ENCODE measurements at places on chromosomes 16 and 17.
A peak's percentile ranks its signal among the peaks of the same experiment; 100 is the strongest.

DNA sequence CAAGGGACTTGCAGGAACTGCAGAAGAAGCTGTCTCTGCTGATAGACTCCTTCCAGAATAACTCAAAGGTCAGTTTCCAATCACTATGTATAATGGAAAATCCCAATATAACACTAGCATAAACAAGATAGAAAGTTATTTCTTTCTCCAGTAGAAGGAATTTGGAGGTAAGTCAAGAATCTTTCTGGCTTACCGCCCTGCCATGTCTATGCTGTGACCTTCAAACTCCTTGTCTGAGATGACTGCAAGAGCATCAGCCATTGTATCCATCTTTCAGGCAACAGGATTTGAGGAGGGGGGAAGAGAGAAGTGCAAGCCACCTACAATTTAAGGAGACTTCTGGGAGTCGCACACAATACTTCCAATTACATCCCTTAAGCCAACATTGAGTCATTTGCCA is 2.7 kb downstream of the LDAF1 start:
- DNase-seq = no peak

DNA sequence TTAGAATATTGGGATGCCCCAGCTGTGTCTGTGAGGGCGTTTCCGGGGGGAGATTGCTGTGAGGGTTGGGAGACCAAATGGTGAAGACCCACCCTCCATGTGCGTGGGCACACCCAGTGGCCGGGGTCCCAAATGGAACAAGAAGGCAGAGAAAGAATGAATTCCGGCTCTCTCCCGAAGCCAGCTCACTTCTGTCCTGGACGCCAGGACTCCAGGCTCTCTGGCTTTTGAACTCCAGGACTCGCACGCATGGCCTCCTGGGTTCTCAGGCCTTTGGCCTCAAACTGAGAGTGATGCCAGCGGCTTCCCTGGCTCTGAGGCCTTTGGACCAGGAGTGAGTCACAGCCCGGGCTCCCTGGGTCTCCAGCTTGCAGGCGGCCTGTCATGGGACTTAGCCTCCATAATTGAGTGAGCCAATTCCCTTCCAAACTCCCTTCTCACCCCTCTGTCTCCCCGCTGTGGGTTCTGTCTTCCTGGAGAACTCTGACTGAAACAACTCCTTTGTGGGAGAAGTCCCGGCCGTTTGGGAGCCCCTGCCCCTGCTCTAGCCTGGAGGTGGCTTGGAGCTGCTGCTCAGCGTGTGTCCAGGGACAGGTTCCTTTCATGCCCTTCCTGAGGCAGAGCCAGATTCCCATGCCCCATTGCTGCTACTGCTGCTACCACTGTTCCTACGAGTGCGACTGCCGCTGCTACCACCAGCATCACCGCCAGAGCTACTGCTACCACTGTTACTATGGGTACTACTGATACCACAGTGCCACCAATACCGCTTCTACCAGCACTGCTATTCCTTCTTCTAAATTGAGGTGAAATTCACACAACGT is 49.8 kb upstream of the CBX4 start:
- DNase-seq = no peak

DNA sequence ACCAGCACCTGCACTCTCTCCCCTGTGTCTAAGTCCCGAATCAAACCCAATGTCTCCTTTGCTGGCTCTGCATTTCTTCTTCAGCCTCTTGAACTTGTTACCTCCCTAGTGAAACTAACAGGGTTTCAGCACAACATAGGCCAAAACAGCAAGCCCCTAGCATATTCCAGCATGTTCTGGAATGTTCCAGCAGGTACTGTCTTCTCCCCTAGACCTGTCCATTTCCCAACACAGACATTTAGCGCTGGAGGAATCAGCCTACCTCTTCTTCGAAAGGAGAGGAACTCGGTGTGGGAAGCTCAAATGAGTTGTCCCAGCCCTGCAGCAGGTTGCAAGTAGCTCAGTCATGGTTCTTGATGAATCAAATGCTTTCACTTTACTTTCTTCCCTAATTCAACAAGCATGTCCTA is 47.1 kb downstream of the LITAF start:
- DNase-seq = no peak

- DNase-seq = no peak
Observed at GRCh38 chr17:69760562-69760961, 314.5 kb upstream of the KCNJ16 start.

GRCh38 chr16:66478733-66479511 is 51.8 kb downstream of the BEAN1 start:
- DNase-seq = peak; percentile 86

DNA sequence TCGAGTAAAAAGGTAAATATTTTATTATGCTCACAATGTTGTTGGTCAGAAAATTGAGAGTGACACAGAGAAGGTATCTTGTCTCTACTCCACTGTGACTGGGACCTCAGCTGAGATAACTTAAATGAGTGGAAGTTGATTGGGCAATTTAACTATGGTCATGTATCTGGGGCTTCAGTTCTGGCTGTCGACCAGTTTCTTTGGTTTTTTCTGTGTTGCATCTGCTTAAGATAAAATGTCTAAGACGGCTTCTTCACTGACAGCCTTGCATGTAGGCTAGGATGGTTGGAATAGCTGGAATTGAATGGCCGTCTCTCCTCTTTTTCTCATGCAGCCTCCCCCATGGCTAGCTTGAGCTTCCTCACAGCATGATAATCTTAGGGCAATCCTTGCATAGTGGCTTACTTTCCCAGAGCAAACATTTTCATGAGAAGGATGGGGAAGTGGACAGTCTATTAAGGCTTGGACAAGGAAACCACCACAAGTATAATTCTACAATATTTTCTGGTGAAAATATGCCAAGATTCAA is 433.7 kb downstream of the KIF2B start:
- DNase-seq = no peak

- no peak for DNase-seq
Observed at GRCh38 chr17:9259419-9259818, 238.1 kb downstream of the NTN1 start.

DNA sequence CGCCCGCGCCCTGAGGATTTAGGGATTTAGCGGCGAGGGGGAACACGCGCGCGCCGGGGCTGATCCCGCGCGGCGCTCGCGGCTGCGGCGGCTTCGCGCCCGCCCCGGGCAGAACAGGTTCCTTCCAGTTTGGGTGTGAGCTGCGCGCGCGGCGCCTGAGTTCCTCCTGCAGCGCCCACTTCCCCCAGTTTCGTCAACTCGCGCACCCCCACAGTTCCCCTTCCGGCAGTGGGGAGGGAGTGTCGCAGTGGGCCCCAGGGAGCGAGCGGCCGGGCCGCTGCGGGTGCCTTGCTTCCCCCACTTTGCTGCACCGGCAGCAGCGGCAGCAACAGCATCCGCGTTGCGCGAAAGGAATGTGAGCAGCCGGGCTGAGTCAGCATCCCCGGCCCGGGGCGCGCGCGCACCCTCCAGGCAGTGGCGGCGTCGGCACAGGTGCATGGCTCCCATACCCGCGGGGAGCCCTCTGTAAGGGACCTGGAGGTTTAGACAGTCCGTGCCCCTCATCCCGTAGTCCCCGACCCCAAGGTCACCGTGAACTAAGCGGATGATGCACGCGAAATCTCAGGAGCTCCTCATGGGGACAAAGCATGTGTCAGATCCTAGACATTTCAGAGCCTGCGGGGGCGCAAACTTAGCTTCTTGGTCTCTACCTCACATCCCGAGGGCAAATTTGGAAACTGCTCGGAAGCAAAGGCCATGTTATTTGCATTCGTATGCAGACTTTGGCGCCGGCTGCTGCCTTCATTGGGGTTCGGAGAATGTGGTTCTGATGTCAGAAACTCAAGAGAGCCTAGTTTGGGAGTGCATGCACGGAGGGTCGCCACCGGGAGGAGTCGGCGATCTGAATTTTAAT is 767 bp downstream of the ARSG start:
- DNase-seq = peak; percentile 95

GRCh38 chr17:79678091-79678735 is 52.5 kb upstream of the ENPP7 start:
- no peak for DNase-seq

DNA sequence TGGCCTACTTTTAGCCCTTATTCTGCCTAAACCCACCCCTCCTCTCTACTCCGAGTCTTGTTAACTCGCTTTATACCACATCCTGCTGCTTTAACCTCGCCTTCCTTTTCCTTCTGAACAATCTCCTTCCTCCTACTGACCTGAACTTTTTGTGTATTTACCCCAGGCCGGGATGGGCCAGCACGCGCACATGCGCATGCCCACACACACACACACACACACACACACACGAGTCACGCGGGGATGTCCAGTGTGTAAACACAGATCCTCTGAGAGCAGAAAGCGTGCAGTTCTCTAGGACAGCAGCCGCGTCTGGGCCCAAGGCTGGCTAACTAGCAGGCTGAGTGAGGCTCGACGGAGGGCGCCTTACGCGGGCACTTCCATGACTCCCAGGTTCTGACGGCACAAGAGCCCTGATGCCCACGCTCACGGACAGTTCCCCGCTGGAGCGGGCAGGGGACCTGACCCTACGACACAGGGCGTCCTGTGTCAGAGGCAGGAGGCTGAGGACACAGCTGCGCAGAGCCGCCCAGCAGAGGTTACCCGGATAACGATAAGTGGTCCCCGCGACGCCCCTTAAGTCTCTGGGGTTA is 610 bp downstream of the PIK3R5 start:
- DNase-seq = peak; percentile 65

DNA sequence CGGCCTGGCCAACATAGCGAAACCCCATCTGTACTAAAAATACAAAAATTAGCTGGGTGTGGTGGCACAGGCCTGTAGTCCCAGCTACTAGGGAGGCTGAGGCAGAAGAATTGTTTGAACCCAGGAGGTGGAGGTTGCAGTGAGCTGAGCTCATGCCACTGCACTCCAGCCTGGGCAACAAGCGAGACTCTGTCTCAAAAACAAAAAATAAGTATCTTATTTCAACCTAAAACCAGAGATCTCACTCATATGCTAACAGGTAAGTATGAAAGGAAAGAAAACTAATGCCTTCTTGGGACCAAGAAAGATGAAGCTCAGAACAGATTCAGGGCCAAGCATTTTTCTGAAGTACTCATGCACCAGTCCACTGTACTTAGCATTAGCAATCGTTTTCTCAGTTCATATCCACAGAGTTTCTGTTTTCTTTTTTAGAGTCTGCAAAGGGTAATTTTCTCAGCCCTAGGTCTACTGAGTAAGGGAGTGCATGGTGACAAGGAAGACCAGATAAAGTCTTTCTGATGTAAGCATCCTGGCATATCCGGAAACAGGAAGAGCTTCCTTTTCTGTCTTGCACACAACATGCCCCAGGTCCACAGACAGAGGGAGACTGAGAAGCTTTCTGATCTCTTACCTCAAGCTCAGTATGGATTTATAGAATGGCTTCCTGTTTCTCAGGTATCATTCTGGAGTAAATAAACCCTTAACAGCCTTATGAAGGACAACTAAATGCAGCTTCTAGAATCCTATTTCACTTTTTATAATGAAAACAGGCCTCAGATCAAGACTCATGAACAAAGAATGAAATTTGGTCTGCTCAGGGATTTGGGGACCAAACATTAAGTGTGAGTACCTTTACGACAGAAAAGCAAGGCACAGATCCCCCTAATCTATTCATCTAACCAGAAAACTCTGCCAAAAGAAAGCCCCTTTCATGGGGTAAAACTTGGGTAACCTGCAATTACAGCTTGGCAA is 38.7 kb upstream of the FOXJ1 start:
- DNase-seq = peak; percentile 70

GRCh38 chr16:3868556-3868955 is 12.0 kb downstream of the CREBBP start:
- DNase-seq = no peak

DNA sequence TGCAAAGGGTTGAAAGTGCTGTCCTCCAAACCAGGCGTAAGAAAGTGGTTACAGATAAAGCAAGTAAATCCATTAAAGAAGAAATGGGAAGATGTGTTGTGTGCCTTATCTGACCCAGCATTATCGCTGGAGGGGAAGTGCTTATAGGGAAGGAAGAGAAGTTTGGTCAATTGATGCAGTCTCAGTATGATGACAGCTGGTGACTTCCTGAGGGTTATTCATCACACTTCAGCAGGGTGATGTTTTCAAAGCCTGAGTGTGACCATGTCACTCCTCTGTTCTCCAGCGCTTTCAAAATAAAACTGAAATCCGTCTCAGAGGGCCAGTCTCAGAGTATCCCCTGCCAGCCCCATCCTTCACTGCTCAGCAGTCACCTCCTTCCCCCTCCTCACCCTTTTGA is 505.4 kb upstream of the RBFOX1 start:
- no peak for DNase-seq

- DNase-seq = no peak
Observed at GRCh38 chr16:2828876-2829430, 1.1 kb upstream of the ZG16B start.

DNA sequence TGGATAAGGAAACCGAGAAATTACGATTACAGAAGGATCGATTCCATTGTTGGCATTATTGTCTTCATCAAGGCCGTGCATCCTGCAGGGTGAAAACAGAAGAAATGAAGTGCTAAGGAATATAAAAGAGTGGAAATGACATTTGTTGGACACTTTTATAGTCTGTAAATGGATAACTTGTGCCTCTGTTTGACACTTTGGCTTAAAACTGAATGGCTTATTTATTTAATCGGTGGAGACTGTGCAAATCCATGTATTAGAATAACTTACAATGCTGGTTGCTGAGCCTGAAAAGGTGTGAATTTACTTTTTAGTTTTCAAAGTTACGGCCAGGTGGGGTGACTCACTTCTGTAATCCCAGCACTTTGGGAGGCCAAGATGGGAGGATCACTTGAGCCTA is 31.4 kb downstream of the ITGB3 start:
- DNase-seq = no peak

GRCh38 chr16:85984231-85984880 is 85.4 kb downstream of the IRF8 start:
- DNase-seq = no peak

GRCh38 chr17:7590743-7591142 is 849 bp upstream of the SOX15 start:
- DNase-seq = no peak

DNA sequence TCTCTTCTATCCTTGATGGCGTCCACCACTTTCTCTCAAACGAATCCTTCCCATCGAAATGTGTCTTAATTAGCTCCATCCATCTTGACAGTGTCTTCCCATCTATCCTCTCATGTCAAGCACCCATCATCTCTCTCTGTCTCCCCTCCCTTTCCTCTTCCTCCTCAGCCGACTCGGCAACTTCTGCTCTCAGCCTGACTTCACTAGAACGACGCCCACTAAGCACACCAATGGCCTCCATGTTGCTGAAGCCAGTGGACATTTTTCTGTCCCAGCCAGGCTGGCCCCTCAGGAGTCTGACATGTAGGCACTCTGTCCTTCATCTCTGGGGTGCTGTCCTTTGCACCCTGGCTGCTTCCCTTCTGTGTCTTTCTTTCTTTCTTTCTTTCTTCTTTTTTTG is 2.5 kb upstream of the SPATA20 start:
- no peak for DNase-seq

All from CD4-positive, alpha-beta T cell treated with Interleukin-10 for 1 hour (primary cell).